Neural progenitor cell (in vitro differentiated cells): ENCODE measurements at places on chromosomes 4 and X. TPM values are rescaled to one million over a fixed set of nuclear protein-coding genes. Genes with fewer than 3 reads are reported as not detected.

- DNase-seq: no peak
Observed at GRCh38 chr4:133131829-133132460, 17.1 kb upstream of the PCDH10 start.

SYP gene
- total RNA-seq: 0.07 and 0.62 TPM in 2 replicates

PLP1 gene
- total RNA-seq: 106 and 107 TPM in 2 replicates

GSX2 gene
- total RNA-seq: 0.59 TPM in 1 of 2 replicates, not detected in the other

DNA sequence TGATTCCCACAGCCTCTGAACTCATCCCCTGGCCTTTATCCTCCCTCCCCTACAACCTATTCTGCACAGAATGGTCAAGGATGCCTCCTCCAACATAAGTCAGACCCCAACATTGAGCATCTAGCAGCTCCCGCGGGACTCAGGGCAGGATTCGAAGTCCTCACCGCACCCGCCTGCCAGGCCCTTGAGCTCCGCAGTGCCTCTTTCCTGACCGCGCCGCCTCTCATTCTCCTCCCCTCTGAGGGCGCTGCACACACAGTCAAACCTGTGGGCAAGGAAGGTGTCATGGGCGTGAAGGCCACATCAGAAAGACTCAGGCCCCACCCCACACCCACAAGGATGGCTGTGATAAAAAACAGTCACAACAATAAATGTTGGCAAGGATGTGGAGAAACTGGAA, 84.1 kb downstream of the CPZ start:
- DNase-seq: no peak

DNA sequence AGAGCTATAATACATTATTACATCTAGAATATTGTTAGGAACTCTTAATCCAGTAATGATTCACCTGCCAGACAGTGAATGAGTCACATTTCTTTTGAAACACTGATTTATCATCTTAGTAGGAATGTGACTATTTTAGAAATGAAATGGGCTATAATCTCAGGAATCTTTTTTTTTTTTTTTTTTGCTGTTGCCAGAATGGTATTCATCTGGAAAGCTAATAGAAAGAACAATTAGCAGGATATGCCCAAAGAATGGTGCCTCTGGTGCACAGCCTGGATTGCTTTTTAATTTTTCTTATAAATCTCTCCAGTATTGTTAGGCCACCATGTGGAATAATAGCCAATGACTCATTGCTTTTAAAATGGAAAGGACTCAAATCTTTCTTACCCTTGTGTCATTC, 181.1 kb upstream of the SMIM31 start:
- DNase-seq: no peak

GRCh38 chr4:53929955-53930798, 134.2 kb downstream of the CHIC2 start:
- peak; percentile 84 for DNase-seq

- no peak for DNase-seq
Observed at GRCh38 chr4:48270951-48271473, 1.4 kb upstream of the TEC start.

DNA sequence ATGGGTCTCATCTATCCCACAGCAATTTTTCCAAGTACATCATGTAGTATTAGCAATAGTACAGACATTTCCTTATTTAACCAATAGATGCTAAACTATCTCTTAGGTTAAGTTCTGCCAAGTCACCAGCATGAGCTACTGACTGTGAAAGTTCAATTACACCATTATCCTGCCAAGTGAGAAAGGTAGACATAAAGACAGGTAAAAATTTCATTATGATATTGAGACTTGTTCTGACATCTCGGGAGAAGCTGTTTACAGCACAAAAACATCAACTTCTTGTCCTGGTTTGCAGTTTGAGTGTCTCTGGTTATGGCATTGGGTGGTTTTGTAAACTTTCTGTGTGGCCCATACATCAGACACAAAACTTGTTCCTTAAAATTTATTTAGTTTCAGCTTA, 622.4 kb upstream of the PCDH10 start:
- no peak for DNase-seq

GRCh38 chrX:49041744-49042580, 1.2 kb downstream of the TFE3 start:
- peak; percentile 38 for DNase-seq

- no peak for DNase-seq
Observed at GRCh38 chr4:32499171-32499570, 1779.0 kb downstream of the PCDH7 start.

H2AZ1 gene
- total RNA-seq: 1,004 and 1,067 TPM in 2 replicates

JCHAIN gene
- total RNA-seq: 0.09 TPM in 1 of 2 replicates, not detected in the other

GRCh38 chr4:5515646-5516045, 192.7 kb downstream of the EVC2 start:
- DNase-seq: no peak

HTRA3 gene
- total RNA-seq: 1.6 and 2.3 TPM in 2 replicates

- DNase-seq: no peak
Observed at GRCh38 chr4:109953556-109953955, 40.9 kb downstream of the EGF start.

- DNase-seq: no peak
Observed at GRCh38 chr4:110680265-110680664, 57.4 kb upstream of the PITX2 start.

RHOXF2B gene
- not detected in 2 replicates for total RNA-seq

- no peak for DNase-seq
Observed at GRCh38 chrX:131762802-131763234, 218.9 kb downstream of the OR13H1 start.

DNA sequence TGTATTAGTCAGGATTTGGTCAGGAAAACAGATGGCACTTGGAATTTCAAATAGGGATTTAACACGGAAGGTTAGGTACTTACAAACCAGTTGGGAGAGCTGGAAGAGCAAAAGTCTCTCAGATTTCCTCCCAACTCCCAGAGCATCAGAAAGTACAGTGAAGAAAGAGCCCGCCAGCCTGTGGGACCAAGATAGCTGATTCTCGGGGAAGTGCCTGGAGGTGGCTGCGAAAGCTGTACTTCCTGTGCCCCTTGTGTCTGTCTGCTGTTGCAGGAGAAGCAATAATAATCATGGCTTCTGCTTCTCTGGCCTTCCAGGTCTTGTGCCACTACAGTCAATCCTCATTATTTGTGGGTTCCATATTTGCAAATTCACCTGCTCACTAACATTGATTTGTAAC, 221.0 kb upstream of the BCOR start:
- no peak for DNase-seq

PFKFB1 gene
- total RNA-seq: 0.17 and 0.74 TPM in 2 replicates

DNA sequence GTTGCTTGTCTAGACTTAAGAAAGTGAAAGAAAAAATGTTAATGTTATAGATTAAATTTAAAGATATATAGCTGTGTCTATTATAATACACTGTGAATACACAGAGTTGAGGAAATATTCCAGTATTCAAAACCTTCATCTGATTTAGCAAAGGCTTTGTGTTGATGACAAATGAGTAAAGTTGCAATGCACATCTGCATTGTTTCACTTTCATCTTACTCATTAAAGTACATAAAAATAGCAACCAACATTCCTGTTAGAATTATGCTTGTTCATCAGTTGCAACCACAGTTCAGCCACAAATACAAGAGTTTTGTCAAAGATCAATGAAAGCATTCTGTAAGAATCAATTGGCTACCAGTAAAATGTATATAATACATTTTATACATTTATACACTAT, 346.4 kb upstream of the SLC7A11 start:
- DNase-seq: no peak

DNA sequence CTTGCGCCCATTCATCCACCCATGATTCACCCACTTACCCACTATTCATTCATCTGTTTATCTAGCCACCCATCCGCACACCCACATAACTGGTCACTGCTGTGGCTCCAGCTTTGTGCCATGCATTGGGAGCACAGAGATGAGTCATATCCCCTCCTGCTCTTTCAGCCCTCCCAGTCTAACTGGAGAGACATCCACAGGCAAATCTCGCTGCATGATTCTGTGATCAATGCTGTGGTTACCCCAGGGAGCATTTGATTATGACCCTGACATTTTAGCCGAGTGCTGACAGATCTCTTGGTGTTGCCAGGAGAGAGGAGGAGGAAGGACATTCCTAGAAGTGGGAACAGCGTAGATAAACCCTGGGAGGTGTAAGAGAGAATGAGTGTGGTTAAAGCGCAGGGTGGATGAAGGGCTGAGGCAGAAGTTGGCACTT, 10.4 kb upstream of the PORCN start:
- DNase-seq: no peak

DNA sequence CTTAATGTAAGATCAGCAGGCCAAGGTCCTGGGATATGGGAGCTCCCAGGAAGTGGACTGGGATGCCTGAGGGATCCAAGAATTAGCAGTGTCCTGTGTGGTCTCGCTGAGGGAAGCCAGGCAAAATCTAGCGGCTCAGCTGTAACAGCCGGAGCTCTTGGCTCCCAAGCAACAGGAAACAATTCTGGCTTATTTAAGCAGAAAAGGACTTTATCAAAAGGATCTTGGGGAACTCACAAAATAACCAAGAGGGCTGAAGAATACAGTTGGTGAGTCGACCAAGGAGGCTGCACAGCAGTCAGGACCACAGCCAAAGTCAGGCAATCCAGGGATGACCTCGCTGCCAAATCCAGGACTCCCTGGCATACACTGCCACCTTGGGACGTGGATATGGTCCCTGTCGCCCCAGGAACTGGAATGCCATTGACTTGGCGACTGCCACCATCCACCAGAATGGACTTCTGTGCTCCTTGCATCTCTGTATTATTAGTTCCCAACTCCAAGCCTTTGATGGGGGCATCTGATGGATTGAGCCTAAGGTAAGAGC, 165.3 kb upstream of the BCOR start:
- no peak for DNase-seq

DNA sequence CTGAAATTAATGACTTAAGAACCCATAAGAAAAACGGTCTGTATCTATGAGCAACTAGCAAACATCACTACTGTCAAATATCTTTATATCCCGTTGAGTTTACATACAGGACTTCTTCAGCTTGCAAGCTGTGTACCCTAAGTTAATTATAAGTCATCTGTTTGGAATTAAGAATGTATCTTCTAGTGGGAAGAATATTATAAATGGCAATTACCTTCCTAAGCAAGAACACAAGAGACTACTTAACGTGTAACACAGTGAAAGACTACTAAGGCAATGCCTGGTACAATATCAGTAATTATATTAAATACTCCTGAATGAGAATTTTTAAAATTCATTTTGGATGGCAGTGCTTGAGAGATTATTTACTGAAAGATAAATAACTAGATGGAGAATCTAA, 58.5 kb downstream of the ADGRA3 start:
- no peak for DNase-seq

DNA sequence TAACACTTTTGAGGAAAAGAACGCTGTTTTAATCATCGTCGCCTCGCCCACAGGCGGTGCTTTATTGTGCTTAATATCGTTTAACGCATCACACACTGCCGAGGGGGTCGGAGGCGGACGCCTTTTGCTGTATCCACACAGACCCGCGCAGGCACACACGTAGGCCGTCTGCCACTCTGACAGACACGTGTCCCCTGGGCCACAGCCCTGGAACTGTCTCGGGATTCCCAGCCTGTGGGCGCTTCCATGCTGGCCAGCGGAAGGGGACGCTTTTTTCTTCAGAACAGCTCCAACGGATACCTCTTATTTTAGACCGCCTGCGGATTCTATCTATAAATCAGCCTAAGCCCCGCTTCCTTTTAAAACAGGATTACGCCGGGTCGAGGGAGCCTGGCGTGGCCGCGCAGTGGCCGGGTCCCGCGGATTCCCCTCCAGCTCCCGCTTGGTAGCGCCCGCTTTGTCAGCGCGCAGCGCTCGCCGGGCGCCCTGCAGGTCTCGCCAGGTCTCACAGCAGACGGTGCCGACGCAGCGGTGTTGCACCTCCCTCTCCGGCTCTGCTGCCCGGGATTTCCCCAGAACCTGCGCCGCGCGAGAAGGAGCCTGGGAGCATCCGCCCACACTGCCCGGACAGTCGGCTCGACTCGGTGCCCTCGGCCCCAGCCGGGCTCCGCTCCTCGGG, at the start of gene NOCT:
Gene NOCT, plus strand, starts transcription at position 513 of the 679 bp plus-strand sequence. CDS start 201 bp downstream, outside the sequence.
- peak; percentile 95 for DNase-seq

GRCh38 chr4:152850377-152850776, 70.6 kb downstream of the ARFIP1 start:
- peak; percentile 4 for DNase-seq

GRCh38 chrX:55008571-55009358, 8.6 kb downstream of the APEX2 start:
- DNase-seq: no peak

GRCh38 chr4:16692961-16693506, 205.4 kb downstream of the LDB2 start:
- DNase-seq: no peak

DNA sequence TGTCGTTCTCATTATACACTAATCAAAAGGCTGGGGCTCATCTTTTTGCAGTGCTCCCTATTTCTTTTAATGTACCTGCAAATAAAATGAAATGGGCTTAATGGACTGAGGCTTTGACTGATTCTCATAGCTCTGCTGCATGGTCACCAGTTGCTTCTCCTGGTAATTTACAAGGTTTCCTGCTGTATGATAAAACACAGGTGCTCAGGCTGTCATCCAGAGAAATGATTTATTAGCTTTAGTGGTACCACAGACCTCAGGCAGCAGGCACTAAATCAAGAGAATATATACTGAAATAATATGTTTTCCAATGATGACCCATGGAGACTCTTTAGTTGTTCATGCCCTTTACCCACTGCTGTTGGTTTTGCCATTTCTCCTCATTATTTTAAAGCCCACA, 137.7 kb downstream of the C4orf33 start:
- no peak for DNase-seq

GRCh38 chr4:187504974-187505797, 490.4 kb upstream of the ZFP42 start:
- peak; percentile 50 for DNase-seq

- DNase-seq: no peak
Observed at GRCh38 chrX:70439016-70439415, 5.6 kb upstream of the DLG3 start.

- DNase-seq: no peak
Observed at GRCh38 chr4:118989098-118990080, 100.7 kb downstream of the SYNPO2 start.

DNA sequence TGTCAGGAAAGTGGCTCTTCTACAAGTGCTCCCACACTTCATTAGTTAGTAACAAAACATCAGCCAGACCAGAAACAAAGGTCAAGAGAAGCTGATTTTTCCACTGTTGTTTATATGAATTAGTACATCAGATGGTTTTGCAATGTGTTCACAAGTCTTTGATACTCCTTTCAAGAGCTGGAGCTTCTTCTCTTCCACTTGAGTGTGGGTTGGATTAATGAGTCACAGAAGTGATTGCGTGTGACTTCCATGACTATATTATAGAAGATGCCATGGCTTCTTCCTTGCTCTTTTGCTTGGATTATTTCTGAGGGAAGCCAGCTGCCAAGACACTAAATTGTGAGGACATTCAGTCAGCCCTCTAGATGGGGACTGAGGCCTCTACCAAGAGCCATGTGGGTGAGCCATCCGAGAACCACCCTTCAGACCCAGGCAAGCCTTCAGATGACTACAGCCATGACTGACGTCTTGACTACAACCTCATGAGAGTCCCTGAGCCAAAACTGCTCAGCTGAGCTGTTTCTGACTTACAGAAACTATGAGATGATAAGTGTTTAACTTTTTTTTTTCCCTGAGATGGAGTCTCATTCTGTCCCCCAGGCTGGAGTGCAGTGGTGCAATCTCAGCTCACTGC, 18.1 kb downstream of the SOWAHB start:
- no peak for DNase-seq
